Inflammatory macrophage (primary cell): ENCODE measurements at places on chromosomes 6 and 20.

GRCh38 chr20:59153355-59153681 lies 10.3 kb upstream of the ZNF831 start:
- no peak for DNase-seq

- DNase-seq = no peak
Observed at GRCh38 chr6:107218142-107218541, 102.8 kb upstream of the BEND3 start.

DNA sequence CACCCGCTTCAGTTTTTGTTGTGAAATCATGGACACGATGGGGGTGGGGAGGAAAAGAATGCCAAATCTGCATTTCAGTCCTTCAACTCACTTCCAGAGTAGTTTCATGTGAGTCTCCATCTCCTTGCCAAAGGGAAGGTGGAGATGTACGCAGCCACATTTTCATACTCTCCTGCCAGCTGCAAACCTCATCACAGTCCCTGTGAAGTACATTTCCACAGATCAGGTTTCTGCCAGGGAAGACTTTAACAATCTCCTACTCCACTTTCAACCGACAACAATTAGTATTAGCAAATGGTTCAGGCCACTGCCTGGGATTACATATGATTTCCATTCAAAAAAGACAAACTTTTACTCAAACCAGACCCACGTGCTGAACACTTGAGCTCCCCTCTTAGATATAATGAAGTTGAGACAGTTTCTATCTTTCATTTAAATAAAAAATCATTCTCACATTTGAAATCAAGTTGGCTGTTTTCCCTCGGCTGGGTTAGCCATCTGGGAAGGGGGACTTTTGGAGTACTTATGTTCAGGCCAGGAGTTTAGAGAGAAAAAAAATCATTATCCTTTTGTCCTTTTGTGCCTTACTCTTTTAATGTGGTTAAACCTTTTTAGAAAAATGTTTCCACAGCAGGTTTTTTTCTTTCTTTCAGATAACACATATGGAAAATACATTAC lies 51.0 kb upstream of the CEP162 start:
- DNase-seq = no peak

- DNase-seq = no peak
Observed at GRCh38 chr6:161951126-161951525, 677.3 kb upstream of the AGPAT4 start.

DNA sequence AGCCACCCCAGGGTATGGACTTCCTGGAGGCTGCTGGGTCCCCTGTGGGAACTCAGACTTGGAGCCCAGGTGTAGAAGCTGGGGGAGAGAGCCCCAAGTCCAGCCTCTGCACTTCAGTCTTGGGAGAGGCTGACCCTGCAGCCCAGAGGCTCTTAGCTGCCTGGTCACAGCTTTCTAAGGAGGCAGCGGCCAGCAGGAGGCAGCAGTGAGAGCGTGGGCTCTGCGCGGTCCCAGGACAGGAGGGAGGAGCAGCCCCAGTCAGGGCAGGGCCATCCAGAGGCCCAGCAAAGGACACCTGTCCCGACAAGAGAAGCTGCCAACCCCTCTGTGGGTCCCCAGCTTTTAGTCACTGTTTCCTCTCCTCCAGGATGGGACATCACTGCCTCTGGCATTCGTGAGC lies 9.4 kb downstream of the TREML2 start:
- DNase-seq = peak; percentile 70

DNA sequence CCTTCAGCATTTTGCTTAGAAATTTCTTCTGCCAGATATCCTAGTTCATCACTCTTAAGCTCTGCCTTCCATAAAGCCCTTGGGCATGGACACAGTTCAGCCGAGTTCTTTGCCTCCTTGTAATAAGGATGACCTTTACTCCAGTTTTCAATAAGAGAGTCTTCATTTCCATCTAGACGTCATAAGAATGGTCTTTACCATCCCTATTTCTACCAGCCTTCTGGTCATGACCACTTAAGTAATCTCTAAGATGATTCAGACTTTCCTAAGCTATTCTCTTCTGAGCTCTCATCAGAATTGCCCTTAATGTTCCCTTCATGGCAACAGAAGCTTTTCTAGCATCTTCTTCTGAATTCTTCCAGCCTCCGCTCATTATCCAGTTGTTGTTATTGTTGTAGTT lies 126.1 kb downstream of the TFAP2C start:
- DNase-seq = no peak

DNA sequence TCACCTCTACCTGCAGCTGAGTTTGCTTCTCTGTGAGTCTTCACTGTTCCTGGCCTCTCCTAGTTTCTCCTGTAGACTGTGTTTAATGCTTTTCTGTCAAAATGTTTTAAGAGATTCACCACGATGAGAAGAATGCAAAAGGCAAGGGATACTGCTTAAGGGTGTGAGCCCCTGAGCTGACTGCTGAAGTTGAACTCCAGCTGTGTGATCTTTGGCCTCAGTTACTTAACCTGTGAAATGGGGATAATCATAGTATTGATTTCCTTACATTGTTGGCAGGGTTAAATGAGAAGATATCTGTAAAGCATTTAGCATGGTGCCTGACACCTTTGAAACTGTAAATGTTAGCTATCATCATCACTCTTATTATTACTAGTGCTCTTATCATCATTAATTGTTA lies 230.2 kb upstream of the MYLIP start:
- no peak for DNase-seq

GRCh38 chr6:30062471-30063178 lies 1.6 kb downstream of the POLR1H start:
- no peak for DNase-seq
